Breast epithelium (tissue), 4 donors: ENCODE measurements at places on chromosomes 12 and 14. TPM values are rescaled to one million over a fixed set of nuclear protein-coding genes. Genes with fewer than 3 reads are reported as not detected.

DNA sequence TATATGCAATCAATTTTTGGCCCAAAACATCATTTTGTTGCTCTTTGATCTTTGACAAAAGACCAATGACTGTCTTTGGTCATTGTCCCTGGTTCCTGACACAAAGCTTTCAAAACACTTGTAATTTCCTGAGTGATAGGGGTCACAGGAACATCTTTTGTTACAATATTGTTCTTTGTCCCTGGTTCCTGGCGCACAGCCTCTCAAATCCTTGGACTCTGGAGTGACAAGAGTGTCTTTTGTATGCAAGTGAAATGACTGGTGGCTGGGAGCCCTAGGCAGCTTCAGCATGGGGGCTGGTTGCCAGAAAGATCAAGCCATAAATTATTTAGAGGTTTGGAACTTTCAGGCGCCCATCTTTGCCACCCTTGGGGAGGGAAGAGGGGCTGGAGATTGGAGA, 53.9 kb downstream of the DNAH10 start:
- H3K4me1 ChIP-seq, result no peaks in the 10 kb centered on the region
- no peaks in the 10 kb centered on the region for H3K27me3 ChIP-seq
- no peaks in the 10 kb centered on the region for H3K36me3 ChIP-seq
- H3K27ac ChIP-seq, result no peak overlapping the region

DNA sequence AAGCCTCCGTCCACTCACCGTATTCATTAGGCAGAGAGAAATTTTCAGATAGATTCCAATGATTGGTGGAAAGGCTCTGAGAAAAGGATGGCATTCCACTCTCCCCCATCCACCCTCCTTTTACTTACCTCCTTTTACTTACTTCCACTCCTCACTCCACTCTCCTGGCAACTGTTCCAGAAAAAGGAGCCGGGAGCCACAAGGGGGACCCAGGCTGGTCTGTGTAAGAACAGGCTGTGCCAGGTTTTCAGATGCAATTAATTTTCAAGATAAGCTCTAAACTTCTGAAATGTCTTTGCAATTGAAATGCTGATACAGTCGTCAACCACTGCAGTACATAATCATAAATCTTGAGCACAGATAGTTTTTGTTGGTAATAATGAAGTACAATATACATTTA, 248.8 kb downstream of the ANO6 start:
- no peaks in the 10 kb centered on the region for H3K36me3 ChIP-seq
- H3K4me3 ChIP-seq, result no peak overlapping the region
- no peaks in the 10 kb centered on the region for H3K27me3 ChIP-seq

GRCh38 chr14:59292921-59293534, 104.6 kb downstream of the DAAM1 start:
- no peaks in the 10 kb centered on the region for H3K27me3 ChIP-seq
- DNase-seq, result no peak
- H3K4me3 ChIP-seq, result no peak overlapping the region
- H3K36me3 ChIP-seq, result no peaks in the 10 kb centered on the region
- H3K27ac ChIP-seq, result peak overlapping the region; percentile 87

DNA sequence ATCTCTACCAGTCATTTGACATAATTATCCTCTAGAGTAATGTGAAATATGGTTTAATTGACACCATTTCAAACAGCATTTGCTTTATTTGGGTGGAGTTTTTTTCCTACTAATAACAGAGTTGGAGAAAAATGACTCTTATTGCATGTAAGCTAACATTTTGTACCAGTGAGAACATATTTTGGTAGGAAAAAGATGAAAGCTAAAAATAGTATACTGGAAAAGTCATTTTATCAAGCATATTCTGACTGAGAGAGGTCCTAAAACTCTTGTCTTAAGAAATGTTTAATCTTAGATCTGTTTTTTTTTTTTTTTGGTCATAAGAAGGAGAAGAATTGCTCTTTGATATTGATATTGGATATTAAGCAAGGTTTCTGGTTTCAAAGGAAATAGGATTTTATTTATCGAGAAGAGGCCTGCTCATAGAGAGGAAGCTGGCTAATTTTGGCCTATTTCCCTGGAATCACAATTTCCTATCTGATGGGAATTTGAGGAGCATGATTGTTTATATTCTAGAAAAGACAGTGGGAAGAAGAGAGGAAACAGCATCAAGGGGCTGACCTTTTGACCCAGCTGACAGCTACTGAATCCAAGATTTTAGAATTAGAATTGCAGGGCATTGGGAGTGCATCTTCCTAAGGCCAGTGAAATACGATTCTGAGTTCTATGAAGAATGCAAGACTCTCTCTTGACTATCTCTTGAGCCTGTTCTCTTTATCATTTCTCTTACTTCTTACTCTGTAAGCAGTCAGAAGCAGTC, 19.4 kb downstream of the OTOGL start:
- H3K4me1 ChIP-seq, result no peaks in the 10 kb centered on the region
- no peak for DNase-seq
- no peak overlapping the region for H3K4me3 ChIP-seq
- H3K36me3 ChIP-seq, result no peaks in the 10 kb centered on the region
- no peaks in the 10 kb centered on the region for H3K27me3 ChIP-seq

DNA sequence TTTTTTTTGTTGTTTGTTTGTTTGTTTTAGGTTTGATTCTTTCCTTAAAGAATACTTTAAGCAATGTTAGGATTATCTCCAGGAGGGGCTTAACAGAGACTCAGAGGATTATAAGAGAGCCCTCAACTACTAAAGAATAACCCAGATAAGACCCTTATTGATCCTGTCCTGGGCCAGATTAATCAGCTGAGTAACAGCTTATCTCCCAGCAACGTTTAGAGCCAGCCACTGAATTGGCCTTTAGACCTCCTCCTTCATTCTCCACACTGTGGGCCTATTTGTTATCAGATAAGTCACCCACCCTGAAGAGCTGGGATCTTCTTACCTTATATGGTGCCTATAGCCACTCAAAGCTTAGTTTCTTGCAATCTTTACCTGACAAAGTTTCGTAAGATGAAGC, 71.1 kb downstream of the FIGNL2 start:
- no peaks in the 10 kb centered on the region for H3K36me3 ChIP-seq
- H3K4me3 ChIP-seq, result no peak overlapping the region
- H3K4me1 ChIP-seq, result no peaks in the 10 kb centered on the region
- DNase-seq, result no peak
- H3K27ac ChIP-seq, result no peak overlapping the region
- no peaks in the 10 kb centered on the region for H3K27me3 ChIP-seq

DNA sequence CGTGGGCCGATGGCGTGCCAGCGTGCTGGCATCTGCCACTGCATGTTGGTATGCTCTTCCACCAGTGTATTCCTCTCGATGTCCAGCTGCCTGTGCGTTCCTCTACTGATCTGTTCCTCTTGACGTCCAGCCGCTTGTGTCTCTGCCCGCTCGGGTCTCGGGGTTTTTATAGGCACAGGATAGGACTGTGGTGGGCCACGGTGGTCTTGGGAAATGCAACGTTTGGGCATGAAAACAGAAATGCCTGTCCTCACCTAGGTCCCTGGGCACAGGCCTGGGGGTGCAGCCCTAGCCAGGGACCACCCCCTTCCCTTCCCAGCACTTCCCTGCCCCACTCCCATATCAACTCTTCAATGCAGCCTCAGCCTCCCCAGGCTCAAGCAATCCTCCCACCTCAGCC, 10.3 kb upstream of the GALNT6 start:
- H3K27ac ChIP-seq, result no peak overlapping the region
- no peak for DNase-seq
- H3K4me3 ChIP-seq, result no peak overlapping the region
- H3K36me3 ChIP-seq, result no peaks in the 10 kb centered on the region
- H3K4me1 ChIP-seq, result no peaks in the 10 kb centered on the region

DNA sequence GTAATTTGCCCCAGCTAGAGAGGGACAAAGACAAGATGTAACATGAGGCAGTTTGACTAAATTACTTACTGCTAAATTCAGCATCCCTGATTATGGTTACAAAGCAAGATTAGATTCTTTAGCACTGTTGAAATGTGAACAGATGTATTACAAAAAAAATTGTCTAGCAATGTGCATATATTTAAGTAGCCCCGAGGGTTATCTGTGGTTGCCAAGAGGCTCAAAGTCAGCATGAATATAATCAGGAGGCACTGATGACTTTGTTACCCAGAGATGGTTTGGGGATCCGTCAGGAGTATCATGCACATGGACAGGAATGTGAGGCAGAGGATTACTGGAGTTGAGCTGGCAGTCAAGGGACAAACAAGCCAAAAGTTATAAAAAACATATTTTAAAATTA, 356.9 kb upstream of the CCDC196 start:
- no peaks in the 10 kb centered on the region for H3K27me3 ChIP-seq
- H3K4me3 ChIP-seq, result no peak overlapping the region
- H3K36me3 ChIP-seq, result no peaks in the 10 kb centered on the region
- H3K27ac ChIP-seq, result no peak overlapping the region
- H3K4me1 ChIP-seq, result no peaks in the 10 kb centered on the region

DNA sequence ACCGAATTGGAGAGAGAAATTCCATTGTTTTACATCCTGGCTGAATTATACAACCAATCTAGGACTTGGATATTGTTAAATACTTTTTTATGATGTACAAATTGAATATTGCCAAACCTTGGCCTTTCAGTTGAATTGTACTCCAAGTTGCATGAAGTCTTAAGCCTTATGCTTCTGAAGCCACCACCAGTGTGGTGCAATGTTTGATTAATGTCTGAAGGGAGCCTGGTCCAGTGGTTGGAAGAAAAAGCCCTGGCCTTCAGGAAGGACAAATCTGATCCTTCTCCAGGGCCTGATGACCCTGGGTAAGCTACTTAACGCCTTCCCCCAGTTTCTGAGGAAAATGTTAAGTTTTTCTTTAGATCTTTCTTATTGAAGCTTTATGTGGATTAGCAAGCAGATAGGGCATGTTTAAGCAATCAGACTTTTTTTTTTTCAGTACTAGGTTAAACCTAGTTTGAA, 72.0 kb downstream of the PAPOLA start:
- H3K27me3 ChIP-seq, result no peaks in the 10 kb centered on the region
- no peaks in the 10 kb centered on the region for H3K4me1 ChIP-seq
- no peak for DNase-seq
- no peaks in the 10 kb centered on the region for H3K36me3 ChIP-seq

DNA sequence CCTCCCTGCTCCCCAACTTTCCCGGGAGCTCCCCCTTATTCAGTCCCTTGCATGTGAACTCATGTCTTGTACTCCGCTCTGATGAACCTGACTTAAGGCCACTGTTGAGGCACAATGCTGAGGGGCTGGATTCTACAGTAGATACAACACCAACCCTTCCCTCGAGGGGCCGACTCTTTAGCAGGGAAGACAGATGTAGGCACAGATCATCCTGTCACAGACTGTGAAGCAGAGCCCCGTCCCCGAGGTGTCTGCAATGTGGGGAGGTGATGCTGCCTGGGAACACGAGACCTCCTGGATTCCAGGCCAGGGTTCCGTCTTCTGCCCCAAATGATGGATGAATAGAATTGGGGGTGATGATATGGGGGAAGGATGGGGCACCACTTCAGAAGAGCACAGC, 175.1 kb downstream of the CHST11 start:
- no peaks in the 10 kb centered on the region for H3K36me3 ChIP-seq
- H3K27ac ChIP-seq, result no peak overlapping the region

- DNase-seq, result no peak
- H3K4me1 ChIP-seq, result no peaks in the 10 kb centered on the region
- no peaks in the 10 kb centered on the region for H3K27me3 ChIP-seq
- H3K36me3 ChIP-seq, result no peaks in the 10 kb centered on the region
- H3K27ac ChIP-seq, result no peak overlapping the region
Observed at GRCh38 chr12:78121969-78122610, 291.4 kb downstream of the NAV3 start.

DNA sequence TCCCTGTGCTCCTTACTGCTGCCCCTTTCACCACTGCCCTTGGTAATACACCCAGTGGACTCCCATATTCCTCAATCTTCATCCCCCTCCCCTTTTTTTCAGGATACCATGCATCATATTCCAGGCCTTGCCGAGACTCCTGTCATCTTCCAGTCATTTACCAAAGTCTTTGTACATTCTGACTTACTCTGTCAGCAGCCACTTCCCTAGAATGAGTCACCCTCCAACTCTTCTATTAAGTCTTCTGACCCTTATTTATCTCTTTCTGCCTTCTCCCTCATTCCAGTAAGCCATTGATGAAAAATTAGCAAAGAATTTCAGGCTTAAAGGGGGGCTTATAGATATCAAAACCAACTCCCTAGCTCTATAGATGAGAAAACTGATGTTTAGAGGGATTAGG, 128.0 kb downstream of the STXBP6 start:
- H3K27ac ChIP-seq, result no peak overlapping the region
- DNase-seq, result no peak
- no peak overlapping the region for H3K4me3 ChIP-seq
- no peaks in the 10 kb centered on the region for H3K36me3 ChIP-seq
- no peaks in the 10 kb centered on the region for H3K4me1 ChIP-seq
- no peaks in the 10 kb centered on the region for H3K27me3 ChIP-seq

The CAPS2 gene
- 14.4 TPM for total RNA-seq

- no peak for DNase-seq
- no peak overlapping the region for H3K4me3 ChIP-seq
- no peaks in the 10 kb centered on the region for H3K36me3 ChIP-seq
- no peaks in the 10 kb centered on the region for H3K4me1 ChIP-seq
Observed at GRCh38 chr14:89625731-89626232, 208.7 kb upstream of the FOXN3 start.

DNA sequence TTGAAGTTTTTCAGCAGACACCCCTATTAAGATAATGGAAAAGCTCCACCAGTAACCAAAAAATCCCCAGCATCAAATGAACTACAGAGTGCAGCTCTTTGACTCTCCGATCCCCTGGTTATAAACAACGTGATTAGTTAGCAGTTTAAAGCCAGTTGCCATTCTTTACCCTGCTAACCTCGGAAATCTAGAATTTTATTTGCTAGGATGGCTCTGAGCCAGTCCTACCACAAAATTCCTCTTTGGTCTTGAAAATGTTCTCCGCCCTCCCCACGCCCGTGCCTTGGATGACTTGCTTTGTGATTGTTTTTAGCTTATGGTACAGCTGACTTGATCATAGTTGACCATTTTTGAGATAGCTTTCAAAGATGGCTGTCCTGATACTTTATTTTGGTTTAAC, 1.2 kb downstream of the KLHDC2 start:
- DNase-seq, result no peak
- peak overlapping the region; percentile 97 for H3K4me3 ChIP-seq
- H3K4me1 ChIP-seq, result no peaks in the 10 kb centered on the region
- no peaks in the 10 kb centered on the region for H3K27me3 ChIP-seq

The RARG gene
- 23.3 TPM for total RNA-seq

- no peak overlapping the region for H3K27ac ChIP-seq
- no peak for DNase-seq
- H3K36me3 ChIP-seq, result no peaks in the 10 kb centered on the region
- no peaks in the 10 kb centered on the region for H3K27me3 ChIP-seq
Observed at GRCh38 chr14:75318353-75318752, 39.7 kb downstream of the FOS start.
